ENCODE measurements at places on chromosomes 4 and X.
A peak's percentile ranks its signal among the peaks of the same experiment; 100 is the strongest.

DNA sequence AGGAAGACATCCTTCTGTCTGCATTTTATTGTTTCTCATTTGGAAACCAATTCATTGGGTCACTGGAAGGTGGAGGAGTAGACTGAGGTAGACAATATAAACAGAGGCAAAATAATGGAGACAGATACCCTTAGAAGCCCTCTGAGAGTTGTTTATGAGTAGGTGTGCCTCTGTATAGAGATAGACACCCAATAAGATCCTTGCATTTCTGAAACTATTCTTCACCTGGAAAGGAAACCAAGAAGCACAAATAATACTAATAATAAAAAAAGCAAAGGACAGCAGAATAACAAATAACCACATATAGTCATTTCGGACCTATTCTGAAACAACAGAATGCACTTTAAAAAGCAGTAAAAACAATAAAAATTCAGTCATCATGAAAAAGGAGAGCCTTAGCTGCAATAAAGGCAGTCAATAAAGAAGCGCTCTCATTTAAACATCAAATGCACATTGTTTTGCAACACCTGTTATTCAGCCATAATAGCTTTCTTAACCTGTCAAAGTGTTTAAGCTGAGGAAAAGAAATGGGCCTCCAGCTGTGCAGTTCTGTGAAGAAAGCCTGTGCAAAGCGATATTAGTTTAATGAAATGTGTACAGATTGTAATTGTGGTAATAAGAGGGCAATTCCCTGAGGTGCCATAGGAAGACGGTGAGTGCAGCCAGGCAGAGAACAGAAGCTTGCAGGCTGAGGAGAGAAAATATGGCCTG lies 904.2 kb downstream of the STPG2 start:
- no peaks in the 10 kb centered on the region for H3K36me3 ChIP-seq
- no peak overlapping the region for H3K4me3 ChIP-seq
- no peaks in the 10 kb centered on the region for H3K4me1 ChIP-seq
- no peak overlapping the region for H3K27ac ChIP-seq

DNA sequence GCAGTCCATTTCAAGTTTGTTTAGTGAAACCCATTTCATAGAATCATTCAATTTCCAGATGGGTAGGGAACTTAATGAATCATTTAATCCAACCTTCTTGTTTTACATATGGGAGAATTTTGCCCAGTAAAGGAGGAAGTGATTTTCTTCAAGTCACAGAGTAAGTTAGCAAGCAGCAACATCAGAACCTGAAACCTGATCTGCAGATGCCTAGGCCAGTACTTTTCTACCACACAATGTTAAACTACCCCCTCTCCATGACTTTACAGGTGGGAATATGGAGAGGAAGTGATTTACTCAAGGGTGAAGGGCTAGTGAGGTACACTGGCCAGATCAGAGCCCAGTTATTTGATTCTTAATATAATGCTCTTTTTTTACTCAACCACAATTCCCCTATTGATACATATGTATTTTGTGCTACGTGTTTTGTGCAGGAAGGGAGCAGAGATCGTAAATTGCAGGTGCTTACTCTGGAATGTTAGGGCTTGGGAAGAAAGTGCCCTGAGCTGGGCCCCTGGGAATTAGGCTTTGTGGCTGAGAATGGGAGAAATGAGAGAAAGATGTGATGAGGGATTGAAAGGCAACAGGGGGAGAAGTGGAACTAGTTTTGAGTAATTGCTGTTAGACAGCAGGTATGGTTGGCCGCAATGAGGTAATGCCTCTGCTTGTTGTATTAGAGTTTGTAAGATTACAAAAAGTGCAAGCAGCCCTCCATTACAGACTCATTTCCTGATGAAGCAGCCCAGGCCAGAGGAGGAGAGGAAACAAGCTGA lies 6.8 kb downstream of the LHFPL1 start:
- H3K36me3 ChIP-seq = no peaks in the 10 kb centered on the region
- no peak overlapping the region for H3K4me3 ChIP-seq
- no peaks in the 10 kb centered on the region for H3K4me1 ChIP-seq
- DNase-seq = no peak

GRCh38 chr4:27011401-27011800 lies 150.8 kb downstream of the STIM2 start:
- no peaks in the 10 kb centered on the region for H3K27me3 ChIP-seq
- H3K4me3 ChIP-seq = no peak overlapping the region
- H3K27ac ChIP-seq = no peak overlapping the region
- H3K36me3 ChIP-seq = no peaks in the 10 kb centered on the region

DNA sequence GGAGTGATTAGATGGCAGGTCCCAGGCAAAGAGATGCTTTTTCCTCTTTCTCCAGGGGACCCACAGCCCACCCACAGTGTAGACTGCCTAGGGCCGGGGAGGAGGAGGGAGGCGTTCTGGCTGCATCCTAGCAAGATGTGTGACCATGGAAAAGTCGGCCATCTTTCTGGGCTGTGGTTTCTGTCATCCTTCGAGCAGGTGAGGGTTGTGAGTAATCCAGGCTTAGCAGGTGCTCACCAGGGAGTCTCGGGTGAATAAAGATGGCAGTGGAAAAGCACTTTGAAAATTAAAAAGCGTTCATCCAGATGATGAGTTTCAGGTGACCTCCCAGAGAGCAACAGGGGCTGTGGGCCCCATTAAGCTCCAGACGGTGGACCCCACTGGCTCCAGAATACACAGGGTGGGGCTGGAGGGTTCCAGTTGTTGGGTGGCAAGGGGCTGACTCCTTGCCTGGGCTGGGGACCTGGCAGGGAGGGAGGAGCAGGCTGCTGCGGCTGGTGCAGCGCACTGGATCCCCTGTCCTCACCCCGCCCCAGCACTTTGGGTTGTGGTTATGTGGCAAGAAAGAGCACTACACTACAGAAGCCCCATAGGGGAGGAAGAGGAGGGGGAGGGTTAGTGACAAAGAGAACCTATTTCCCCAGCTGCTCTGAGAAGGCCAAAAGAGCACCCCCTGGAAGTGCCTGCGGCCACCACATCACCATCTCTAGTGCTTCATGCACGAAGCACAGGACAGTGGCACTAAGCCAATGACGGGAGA lies 23.7 kb downstream of the ELF4 start:
- H3K27ac ChIP-seq = no peak overlapping the region
- H3K4me1 ChIP-seq = no peaks in the 10 kb centered on the region
- no peak for DNase-seq
- H3K36me3 ChIP-seq = no peaks in the 10 kb centered on the region
- H3K4me3 ChIP-seq = no peak overlapping the region

- H3K27me3 ChIP-seq = no peaks in the 10 kb centered on the region
- no peak overlapping the region for H3K27ac ChIP-seq
- H3K4me3 ChIP-seq = no peak overlapping the region
Measured at GRCh38 chr4:118842055-118842454, 6.1 kb upstream of the SEC24D start.

DNA sequence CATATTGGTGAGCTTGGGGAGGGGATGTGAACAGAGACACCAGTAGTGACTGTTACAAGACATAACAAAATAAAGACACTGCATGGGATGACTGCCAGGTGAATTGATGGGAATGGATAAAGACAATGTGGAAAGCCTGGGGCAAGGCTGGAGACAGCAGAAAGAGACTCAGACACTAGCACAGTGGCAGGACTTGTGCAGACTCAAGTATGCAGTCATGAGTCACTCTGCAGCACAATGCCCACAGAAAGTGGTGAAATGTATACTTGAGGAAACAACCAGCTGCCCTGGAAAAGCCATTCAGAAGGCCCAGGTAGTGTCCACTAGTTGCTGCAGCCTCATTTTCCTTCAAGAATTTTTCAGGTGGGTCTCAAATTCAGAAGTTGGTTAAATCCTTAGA lies 452.3 kb downstream of the MID1IP1 start:
- H3K27ac ChIP-seq = no peak overlapping the region
- no peaks in the 10 kb centered on the region for H3K36me3 ChIP-seq
- H3K4me1 ChIP-seq = no peaks in the 10 kb centered on the region

DNA sequence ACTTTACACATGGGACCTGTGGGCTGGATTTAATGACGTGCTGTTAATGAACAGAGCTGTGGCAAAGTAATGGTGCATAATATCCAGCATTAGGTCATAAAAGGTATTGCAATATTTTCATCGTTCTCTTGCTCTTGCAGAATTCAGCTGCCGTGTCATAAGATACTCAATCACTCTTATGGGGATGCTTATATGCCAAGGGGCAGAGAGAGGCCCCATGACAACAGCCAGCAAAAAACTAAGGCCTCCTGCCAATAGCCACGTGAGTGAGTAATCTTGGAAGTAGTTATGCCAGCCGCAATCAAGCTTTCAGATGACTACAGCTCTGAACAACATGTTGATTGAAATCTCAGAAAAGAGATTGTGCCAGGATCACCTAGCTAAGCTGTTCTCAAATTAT lies 616.9 kb downstream of the FSTL5 start:
- no peaks in the 10 kb centered on the region for H3K27me3 ChIP-seq
- DNase-seq = no peak
- no peaks in the 10 kb centered on the region for H3K4me1 ChIP-seq
- H3K27ac ChIP-seq = no peak overlapping the region
- no peak overlapping the region for H3K4me3 ChIP-seq

DNA sequence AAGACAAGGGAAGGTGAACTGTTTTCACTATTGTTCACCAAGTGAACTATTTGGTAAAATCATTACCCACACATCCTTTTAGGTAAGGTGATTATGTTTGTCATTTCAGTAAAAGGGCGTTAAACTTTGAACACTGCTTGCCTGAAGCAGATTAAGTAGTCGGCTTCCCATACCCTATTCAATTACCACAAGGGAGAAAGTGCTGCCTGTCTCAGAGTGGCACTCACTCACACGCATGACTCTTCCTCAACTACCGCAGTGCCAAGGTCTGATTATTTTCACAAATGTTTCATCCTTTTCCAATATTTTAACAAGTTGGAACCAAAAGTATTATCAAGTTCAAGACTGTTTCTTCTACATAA lies 11.0 kb downstream of the VEGFC start:
- H3K27me3 ChIP-seq = no peaks in the 10 kb centered on the region
- no peak overlapping the region for H3K4me3 ChIP-seq
- H3K4me1 ChIP-seq = peaks cover 5% of the 10 kb centered on the region
- no peak for DNase-seq
- peak overlapping the region; percentile 63 for H3K27ac ChIP-seq

GRCh38 chr4:139934057-139934707 lies 219.8 kb downstream of the MAML3 start:
- peak; percentile 42 for DNase-seq
- no peaks in the 10 kb centered on the region for H3K36me3 ChIP-seq
- H3K4me1 ChIP-seq = peaks cover 15% of the 10 kb centered on the region
- H3K27me3 ChIP-seq = no peaks in the 10 kb centered on the region
- H3K27ac ChIP-seq = no peak overlapping the region
- no peak overlapping the region for H3K4me3 ChIP-seq

- H3K4me3 ChIP-seq = no peak overlapping the region
- no peaks in the 10 kb centered on the region for H3K27me3 ChIP-seq
- peak overlapping the region; percentile 81 for H3K27ac ChIP-seq
- peaks cover 29% of the 10 kb centered on the region for H3K4me1 ChIP-seq
Measured at GRCh38 chr4:1193206-1194009, 21.0 kb upstream of the SPON2 start.

- no peaks in the 10 kb centered on the region for H3K4me1 ChIP-seq
- no peaks in the 10 kb centered on the region for H3K36me3 ChIP-seq
- DNase-seq = no peak
- no peak overlapping the region for H3K27ac ChIP-seq
- no peaks in the 10 kb centered on the region for H3K27me3 ChIP-seq
- no peak overlapping the region for H3K4me3 ChIP-seq
Measured at GRCh38 chr4:177489471-177490246, 47.4 kb upstream of the AGA start.

GRCh38 chrX:129572422-129572821 lies 32.4 kb downstream of the OCRL start:
- H3K27me3 ChIP-seq = no peaks in the 10 kb centered on the region
- H3K4me3 ChIP-seq = no peak overlapping the region
- H3K27ac ChIP-seq = no peak overlapping the region
- peaks cover 25% of the 10 kb centered on the region for H3K36me3 ChIP-seq
- no peak for DNase-seq

GRCh38 chr4:161442921-161443320 lies 720.9 kb downstream of the FSTL5 start:
- H3K36me3 ChIP-seq = no peaks in the 10 kb centered on the region
- no peak overlapping the region for H3K27ac ChIP-seq
- H3K27me3 ChIP-seq = no peaks in the 10 kb centered on the region
- no peak for DNase-seq
- H3K4me1 ChIP-seq = no peaks in the 10 kb centered on the region

GRCh38 chr4:153453402-153453801 lies 12.8 kb upstream of the TMEM131L start:
- H3K27me3 ChIP-seq = no peaks in the 10 kb centered on the region
- H3K36me3 ChIP-seq = no peaks in the 10 kb centered on the region
- no peaks in the 10 kb centered on the region for H3K4me1 ChIP-seq

DNA sequence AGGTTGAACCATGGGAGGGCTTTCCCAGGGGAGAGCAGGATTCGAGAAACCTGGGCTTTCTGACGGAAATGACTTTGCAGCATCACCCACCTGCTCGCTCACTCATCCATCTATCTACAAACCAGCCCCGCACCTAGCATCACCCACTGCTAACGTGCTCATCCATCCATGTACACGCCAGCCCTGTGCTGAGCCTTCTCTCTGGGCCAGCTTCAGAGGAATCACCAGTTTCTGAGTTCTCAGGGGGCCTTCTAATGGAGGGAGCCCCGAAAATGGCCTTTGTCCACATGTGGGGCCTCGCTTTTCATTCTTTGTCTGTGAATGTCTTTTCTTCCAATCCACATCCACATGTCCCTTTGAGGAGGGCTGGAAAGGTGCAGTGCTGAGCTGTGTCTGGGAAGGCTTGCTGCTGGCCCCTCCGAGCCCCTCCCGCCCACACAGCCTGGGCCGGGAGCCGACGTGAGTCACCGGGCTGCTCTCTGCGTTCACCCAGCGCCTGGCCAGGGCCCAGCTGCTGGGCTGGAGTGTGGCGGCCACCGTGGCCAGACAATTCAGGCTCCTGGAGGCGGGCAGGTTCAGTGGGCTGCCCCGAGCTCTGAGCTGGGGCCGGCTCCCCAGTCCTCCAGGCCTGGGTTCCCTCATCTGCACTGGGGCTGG lies 14.7 kb downstream of the SORCS2 start:
- no peak overlapping the region for H3K4me3 ChIP-seq
- H3K36me3 ChIP-seq = no peaks in the 10 kb centered on the region
- DNase-seq = peak; percentile 85
- peak overlapping the region; percentile 60 for H3K27ac ChIP-seq
- H3K4me1 ChIP-seq = no peaks in the 10 kb centered on the region
- H3K27me3 ChIP-seq = no peaks in the 10 kb centered on the region

Measured in adrenal gland (tissue), 19 donors.